ENCODE measurements at places on chromosomes 12 and 14.

DNA sequence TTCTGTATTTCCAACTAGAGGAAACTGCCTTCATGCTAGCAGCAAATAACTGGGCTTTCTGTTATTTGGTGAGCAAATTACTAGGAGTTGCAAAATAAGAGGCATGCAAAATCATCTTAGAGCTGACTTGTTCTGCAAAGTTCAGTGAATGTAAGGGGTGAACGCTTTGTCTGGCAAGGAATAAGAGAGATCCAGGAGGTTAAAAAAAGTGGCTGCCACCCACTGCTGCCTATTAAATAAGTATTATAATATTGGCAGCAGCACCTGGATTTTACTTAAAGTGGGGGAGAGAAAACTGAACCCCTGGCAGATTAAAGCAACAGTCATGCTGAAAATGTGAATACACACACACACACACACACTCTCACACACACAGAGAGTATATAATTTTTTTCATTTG lies 557.0 kb downstream of the FLRT2 start:
- no peak for DNase-seq

- DNase-seq, result no peak
Observed at GRCh38 chr12:89568484-89568883, 42.6 kb upstream of the POC1B start.

GRCh38 chr14:68270342-68270741 lies 450.8 kb downstream of the RAD51B start:
- no peak for DNase-seq

DNA sequence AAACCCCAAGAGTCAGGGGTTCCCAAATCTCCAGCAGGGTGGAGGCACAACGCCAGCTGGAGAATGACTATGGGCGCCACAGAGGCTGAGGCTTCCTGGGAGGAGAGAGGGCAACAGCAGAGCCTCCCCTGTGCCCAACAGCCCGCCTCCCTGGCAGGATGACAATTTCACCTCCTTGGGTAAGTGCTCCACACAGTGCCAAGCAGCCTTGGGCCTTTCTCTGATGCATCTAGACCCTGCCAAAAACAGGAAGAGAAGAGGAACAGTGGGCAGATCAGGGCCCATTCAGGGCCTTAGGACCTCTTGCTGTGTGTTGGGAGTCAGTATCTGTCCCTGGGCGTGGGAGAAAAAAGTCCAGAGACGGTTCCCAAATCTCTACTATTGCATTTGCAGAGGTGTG lies 5.0 kb upstream of the OR10P1 start:
- no peak for DNase-seq

DNA sequence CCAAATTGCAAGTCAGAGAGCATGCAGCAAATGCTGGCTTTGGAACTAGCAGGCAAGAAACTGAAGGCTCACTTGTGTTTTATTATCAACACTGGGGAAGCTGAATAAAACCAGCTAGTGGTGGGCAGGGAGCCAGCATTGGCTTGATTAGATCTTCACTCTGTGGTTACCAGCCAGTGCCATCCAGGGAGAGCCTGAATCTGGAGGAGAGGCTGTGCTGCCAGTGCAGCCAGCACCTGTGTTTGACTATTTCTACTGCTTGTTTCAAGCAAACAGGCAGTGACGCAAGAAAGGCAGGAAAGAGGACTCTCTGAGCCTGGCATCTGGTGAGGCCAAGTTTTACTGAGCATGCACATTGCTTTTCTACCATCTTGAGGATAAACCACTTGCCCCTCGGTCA lies 247.0 kb downstream of the PHLDA1 start:
- DNase-seq, result no peak

DNA sequence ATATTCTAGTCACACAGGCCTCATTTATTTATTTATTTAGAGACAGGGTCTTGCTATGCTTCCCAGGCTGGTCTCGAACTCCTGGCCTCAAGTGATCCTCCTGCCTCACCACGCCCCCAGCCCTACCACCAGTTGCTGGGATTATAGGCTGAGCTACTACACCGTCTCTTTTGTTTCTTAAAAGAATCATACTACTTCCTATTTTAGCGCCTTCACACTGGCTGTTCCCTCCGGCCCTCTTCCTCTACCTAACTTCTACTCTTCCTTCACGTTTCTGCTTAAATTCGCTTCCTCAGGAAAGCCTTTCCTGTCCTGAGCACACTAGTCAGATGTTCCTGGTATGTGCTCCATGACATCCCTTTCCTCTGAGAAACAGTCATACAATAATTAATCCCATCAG lies 6.4 kb upstream of the MRPL42 start:
- DNase-seq, result no peak

DNA sequence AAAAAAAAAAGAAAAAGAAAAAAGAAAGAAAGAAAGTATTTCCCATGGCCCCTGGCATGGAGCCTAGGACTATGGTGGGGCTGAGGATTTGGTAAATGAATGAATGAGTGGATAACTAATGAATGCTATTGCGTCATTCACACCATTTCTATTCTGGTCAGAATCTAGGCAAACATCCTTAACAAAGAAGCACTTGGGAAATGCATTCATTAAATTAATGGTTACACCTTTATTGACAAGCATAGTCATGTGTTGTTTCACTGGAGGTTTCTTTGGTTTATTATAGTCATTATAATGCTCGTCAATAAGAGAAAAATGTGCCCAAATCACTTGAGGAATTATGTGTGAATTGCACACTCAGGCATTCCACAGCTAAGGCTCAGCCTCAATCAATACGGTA lies 13.6 kb upstream of the AQP2 start:
- no peak for DNase-seq

DNA sequence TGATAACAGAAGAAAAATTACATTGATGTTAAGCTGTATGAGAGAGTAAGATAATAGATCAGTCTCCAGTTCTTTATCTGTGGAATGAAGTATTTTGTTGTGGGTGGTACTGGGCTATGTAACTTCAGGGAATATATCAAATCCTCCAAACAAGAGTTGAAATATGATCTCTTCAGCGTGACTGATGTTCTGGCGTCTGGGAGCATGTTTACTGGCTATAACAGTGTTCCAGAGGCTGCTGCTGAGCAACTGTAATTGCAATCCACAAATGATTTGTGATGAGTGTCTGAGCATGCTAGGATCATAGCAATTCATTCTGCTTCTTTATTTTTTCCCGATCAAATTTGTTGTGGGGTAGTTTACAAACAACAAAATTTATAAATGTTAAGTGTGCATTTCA lies 18.6 kb upstream of the CCDC198 start:
- no peak for DNase-seq
